LHCN-M2 (cell line): ENCODE measurements at places on chromosomes 4 and X. TPM values are rescaled to one million over a fixed set of nuclear protein-coding genes. Genes with fewer than 3 reads are reported as not detected.
A peak's percentile ranks its signal among the peaks of the same experiment; 100 is the strongest.

CENPVL1 gene
- 0.11 TPM in 1 of 2 replicates, not detected in the other for total RNA-seq

MAOB gene
- total RNA-seq, result not detected in 2 replicates

DCAF12L1 gene
- total RNA-seq, result not detected in 2 replicates

C4orf33 gene
- 12.1 and 14.6 TPM in 2 replicates for total RNA-seq

DNA sequence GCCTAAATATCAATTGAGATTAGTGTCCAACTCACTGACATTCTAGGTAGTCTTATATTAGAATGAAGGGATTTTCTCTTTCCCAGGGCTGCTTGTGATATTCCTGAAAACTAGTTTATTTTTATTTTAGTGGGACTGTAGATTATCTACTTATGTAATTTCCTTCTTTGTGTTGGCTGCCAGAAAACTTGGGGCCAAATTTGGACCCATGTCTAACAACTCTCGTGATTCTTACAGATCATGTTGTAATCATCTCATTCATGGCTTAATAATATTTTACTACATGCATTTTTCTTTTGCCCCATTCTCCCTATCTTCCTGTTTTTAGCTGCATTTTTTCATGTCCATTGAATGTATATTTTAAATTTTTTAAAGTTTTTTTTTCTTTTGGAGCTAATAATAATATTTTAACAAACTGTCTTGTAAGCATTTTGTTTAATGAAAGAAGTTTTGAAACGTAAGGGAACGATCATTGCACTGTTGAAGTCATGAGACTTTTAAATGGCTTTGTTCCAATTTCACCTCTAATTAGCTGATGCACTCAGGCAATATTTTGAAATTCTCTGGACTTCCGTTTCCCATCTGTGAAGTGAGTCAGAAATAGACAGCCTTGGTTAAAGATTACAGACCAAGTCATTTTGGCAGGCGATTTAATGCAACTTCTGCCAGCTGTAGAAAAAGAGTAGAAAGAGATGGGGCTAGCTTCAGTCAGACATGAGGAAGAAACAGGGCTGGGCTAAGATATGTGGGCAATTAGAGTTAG is 14.3 kb upstream of the TDO2 start:
- DNase-seq, result peak; percentile 74

- DNase-seq, result no peak
These were observed 143.4 kb downstream of the TRIML1 start for GRCh38 chr4:188282471-188283232.

DNA sequence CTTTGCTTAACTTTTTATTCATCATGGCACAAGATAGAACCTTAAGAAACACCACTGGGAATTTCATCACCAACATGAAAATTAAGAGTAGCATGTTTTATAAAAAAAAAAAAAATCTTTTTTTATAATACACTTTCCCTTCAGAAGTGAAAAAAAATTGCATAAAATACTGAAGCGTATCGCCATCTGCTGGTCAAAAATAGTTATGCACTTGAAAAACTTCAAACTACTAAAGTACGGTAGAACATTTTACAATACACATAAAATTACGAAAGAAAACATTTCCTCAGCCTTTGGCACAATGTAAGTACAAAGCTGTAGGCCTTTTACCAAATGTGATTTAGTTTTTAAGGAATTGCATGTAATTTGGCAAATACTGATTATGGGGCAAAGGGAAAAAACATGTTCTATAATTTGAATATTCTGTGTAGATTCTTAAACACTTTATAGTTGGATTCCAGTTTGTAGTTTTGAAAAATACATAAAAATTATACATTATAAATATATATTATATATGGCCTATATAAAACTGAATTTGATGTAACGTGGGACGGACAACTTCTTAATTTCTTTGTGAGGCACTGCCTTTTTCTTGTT is 26.5 kb downstream of the HCCS start:
- DNase-seq, result peak; percentile 34

- DNase-seq, result peak; percentile 69
These were observed 111.4 kb upstream of the TTC29 start for GRCh38 chr4:147056940-147057610.

- peak; percentile 54 for DNase-seq
These were observed 167.5 kb downstream of the CDS1 start for GRCh38 chr4:84750260-84750959.

GRCh38 chrX:8297766-8298165 is 126.7 kb upstream of the VCX2 start:
- DNase-seq, result no peak

DNA sequence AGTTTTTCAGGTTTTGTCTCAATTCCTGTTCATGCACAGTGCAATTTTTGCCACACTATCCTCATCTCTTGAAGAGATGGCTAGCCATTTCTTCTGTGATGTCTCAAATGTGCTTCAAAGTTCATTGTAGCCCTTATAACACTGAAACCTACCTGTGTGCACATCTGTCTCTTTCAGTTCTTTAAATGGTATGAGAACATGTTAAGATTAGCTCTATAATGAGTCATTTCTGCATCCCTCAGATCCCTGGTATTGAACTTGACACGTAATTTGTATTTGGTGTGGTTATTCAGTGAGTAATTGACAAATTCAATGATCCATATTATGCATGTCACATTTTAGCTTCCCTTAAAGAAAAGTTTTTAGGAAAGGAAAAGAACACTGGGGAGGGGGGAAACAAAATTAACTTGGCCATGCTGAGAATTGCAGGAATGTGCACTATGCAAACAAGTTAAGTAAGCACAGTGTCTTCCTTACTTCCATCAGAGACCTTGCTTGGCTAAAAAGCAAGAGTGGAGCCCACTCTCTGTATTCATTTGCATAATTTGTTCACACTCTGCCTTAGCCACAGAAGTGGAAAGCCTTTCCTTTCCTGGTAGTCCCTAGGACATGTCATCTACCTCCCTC is 659.8 kb upstream of the MAGEB2 start:
- no peak for DNase-seq

- DNase-seq, result no peak
These were observed 1450.6 kb upstream of the IGFBP7 start for GRCh38 chr4:58560736-58561135.

DNA sequence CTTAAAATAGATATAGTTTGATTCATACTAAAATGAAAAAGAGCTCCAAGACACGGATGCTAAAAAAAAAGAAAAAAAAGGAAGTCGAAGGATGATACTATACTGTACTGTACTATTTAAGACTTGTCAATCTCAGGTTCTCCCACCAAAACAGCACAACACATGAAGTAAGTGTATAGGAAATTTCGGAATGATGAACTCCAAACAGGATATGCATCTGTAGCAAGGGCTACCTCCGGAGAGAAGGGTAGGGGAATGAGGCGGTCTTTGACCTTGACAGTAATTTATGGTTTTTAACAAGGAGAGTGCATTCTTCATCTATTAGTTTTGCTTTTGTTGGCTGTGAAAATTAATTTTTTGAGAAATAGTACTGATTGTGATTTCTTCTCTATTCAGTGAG is 541 bp upstream of the FIP1L1 start:
- no peak for DNase-seq

DNA sequence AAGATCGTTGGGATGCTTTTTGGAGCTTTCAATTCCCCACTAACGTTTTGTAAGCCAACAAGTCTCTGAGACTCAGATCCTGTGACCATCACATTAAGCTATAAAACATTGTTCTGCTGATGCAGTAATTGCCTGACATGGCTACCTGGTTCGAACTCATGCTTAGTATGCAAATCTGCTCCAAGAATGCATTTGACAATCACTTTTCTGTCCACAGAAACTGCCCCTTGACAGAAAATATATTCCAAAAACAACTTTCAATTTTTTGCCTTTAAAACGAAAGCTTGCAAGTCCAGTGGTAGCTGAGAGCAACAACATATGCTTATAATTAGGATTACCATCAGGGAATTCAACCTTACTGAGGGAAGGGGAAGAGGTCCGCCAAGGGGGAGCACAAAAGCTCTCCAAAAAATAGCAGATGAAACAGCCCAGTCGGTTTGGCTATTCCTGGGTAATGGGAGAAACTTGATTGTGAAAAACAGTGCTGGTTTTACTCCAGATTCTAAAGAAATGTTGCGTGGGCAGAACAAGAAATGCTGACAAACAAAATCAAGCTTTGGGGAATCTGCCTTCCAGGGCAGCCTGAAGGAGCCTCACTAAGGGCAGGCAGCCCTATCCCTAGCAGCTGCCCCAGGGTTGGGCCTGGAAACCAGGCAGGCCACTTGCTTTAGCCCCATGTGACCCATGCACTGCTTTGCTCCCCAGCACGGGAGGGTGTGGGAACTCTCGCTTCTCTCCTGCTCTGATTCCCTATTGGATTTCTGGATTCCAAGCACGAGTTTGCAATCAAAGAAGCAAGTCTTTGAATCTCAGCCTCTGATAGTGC is 160.7 kb upstream of the LDB2 start:
- DNase-seq, result no peak

DNA sequence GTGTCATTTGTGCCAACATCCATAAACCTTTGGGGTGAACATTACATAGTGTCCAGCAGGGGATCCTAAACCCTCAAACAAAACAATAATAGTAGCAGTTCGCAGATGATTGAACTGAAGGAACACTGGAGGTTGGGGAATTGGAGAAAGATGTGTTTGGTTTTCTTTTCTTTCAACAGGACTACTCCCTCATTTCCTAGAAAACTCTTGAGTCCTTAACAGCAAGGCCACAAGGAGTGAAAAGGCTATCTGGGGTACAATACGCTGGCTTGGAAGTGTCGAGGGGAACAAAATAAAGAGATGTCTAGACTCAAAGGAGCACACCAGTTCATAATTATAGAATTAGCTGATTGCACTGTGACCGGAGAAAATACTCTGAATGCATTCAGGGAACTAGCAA is 72.1 kb downstream of the IDS start:
- DNase-seq, result no peak

DNA sequence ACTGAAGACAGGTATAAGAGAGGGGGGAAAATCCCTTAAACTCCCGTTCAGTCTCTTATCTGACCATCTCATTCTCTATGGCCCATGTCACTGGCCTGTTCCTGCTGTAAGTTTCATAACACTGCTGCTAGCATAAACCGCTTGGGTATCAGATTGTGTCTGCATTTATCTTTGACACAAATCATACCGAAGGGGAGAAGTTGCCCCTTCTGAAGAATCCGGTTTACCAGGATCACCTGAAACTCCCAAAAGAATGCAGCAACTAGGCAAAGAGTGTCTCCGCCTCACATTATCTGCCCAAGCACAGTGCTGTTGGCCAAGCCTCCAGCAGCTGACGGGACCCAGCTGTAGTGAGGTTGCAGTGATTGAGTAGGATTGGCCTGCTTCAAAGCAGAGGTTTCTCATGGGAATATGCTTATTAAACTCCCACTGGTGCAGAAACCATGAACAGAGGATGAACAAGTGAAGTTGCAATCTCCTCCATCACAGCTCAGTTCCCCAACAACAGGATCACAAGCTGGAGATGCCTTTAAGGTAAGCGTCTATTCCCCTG is 71.3 kb upstream of the PUDP start:
- no peak for DNase-seq

- DNase-seq, result no peak
These were observed 29.9 kb upstream of the GPC4 start for GRCh38 chrX:133444952-133445831.

GRCh38 chr4:102308032-102308799 is 37.1 kb downstream of the SLC39A8 start:
- DNase-seq, result peak; percentile 19

- DNase-seq, result no peak
These were observed 174.2 kb upstream of the HCCS start for GRCh38 chrX:10936976-10937375.

- DNase-seq, result no peak
These were observed 12.5 kb upstream of the KLF8 start for GRCh38 chrX:56219700-56220099.

DNA sequence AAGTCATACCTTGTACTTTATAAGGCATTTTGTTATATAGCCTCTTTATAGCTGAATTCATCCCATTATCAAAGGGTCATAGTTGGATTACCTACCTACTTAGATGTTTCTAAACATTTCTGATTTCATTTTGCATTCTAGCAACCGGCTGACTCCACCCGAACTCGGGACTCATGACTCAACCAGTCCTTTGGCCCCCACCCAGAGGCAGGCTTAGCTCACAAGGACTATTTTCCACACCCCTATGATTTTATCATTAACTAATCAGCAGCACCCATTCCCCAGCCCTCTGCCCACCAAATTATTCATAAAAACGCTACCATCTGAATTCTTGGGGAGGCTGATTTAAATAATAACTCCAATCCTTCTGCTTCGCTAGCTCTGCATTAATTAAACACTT is 79.9 kb upstream of the EGFL6 start:
- peak; percentile 59 for DNase-seq

GRCh38 chrX:109264878-109265277 is 217.0 kb downstream of the GUCY2F start:
- DNase-seq, result no peak

DNA sequence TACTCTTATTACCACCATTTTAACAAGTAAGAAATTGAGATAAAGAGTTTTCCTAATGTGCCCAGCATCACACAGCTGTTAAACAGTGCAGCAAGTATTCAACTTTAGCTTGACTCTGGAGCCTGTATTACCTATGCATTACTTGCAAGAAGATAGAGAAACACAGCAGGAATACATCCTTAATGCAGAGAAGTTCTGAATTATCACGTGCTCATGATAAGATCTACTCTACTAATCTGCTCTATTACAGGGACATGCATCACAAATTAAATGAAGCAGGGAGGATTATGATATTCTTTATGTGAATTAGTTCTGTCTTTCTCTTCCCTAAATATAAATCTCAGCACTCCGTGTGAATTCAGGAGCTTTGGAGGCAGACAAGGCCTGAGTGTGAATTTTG is 39.0 kb upstream of the PDGFC start:
- no peak for DNase-seq

DNA sequence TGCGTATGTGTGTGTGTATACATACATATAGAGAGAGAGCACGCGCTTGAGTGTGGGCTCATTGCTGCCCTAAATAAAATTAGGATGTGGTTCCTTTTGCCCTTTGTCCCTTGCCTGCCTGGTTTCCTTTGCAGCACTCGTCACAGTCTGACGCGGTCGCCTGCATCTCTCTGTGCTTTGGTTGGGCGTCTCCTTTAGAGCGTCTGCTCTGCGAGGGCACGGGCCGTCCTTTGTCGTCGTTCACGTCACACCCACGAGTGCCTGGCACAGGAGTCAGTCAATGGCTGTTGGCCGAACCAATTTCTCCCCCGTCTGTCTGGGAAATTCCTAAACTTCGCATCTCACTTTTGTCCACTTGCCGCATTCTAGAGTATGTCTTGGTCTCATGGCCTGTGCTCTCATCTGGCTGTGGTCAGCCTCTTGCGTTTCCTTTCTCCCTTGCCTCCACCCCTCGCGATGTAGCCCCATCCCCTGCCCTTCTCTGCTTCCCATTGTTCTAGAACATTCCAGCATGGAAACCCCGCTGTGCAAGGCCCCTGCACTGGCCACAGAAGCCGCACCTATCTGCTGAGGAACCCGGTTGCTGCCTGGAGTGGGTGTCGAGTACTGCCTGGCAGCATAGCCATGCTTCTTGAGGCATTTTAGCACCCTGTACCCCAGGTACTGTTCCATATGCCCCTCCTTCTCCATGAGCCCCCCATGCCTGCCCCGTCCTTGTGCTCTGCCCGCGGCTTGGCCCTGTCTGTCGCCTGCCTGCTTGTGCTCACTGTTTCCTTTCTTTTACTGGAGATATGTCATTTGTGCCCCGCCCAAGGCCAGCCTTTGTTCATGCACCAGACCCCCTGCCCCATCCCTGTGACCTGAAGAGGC is 8.0 kb downstream of the MAEA start:
- DNase-seq, result no peak

- DNase-seq, result no peak
These were observed 194.6 kb upstream of the STK26 start for GRCh38 chrX:131828482-131828881.
